ENCODE measurements at places on chromosomes 2 and 18.

- no peak for DNase-seq
These were observed 89.5 kb downstream of the NCOA1 start for GRCh38 chr2:24580561-24580960.

- DNase-seq: no peak
These were observed 129.4 kb upstream of the RAB12 start for GRCh38 chr18:8479789-8480188.

- DNase-seq: peak; percentile 64
These were observed 35.0 kb upstream of the PSMD14 start for GRCh38 chr2:161273038-161273760.

DNA sequence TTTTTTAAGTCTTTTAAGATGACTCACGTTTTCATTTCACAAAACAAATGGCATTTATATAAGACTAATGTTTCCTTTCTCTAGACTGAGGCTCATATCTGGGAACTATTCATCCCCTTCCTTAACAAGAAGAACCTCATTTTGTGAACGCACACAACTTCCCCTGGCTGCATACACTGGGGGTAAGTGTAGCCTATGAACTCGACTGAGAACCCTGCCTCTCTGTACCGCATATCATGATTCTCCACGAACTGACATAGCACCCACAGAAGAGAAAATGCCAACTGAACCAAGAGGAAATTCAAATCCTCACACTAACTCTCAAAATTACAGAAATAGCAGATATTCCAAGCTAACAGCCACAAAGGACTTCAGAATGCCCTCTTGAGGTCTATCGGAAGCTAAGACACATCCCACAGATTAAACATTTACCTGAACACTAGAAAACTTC, 236.7 kb downstream of the TCF4 start:
- DNase-seq: no peak

GRCh38 chr2:233857511-233858141, 3.3 kb upstream of the HJURP start:
- no peak for DNase-seq

DNA sequence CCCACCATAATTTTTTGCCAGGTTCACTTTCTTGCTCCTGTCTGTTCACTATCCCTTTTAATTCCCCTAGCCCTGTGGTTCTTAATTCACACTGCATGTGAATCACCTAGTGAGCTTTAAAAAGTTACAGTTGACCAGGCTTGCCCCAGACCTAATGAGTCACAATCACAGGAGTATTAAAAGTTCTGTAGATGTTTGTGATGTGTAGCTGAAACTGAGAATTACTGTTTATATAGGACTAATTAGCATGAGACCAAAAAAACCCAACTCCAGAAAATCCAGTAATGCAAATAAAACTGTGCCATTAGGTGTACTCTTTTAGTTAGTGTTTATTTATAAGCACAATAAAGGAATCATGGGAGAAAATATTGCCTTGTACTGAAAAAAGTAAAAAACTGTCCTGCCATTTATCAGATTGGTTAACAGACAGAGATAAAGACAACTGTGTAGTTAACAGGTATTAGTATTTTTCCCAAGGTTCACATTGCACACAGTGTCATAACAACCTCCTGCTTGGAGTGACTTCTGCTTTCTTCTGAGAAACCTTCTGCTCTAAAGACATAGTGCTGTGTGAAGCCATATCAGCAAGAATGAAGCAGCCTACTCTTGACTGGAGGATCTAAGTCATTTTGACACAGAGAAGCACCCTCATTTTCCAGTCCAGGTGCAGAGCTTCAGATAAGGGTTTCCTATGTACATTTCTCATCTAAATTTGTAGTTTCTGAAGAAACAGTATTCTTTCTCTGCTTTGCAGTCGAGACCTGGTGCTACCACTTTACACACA, 39.0 kb downstream of the VAPA start:
- no peak for DNase-seq

DNA sequence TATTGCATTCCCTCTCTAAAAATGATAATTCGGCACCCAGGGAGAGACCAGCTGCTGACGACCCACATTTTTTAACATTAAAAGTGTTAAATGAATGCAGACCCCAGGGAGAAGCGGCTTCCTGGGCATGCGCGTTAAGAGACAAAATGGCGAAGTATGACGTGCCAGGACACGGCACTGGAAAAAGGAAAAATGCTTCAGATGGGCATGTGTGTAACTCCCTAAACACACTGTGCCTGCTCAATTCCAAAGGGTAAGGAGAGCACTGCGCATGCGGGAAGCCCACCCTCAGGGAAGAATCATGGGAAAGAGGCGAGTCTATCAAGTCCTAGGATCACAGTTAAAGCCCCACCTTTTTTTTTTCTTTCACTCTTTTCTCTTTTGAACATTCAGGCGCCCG, 58.1 kb downstream of the CYP26B1 start:
- DNase-seq: no peak

DNA sequence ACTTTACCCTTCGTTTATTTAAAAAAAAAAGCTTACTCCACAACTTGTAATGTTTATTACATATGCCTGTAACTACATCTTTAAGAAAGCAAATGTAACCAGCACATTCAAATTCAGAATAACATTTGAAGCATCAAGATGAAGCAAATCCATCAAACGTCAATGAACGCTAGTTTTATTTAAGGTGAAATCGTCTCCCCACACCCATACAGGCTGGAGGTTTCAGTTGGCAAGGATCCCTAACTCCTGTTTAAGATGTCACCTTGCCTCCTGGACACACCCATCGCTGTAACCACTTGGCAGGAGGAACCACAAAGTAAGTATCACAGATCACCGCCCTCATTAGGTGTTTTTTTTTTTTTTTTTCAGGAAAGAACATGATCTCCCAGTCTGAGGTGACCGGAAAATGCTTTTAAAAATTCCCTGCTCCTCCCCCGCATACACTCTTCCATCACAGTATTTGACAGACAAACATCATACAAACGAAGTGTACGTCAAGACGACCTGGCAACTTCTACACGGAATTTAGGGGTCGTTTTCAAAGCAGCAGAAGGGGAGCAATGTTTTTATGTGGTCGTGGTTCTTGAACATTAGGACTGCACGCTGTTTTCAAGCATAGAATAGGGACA, 19.7 kb upstream of the STPG4 start:
- DNase-seq: peak; percentile 49

DNA sequence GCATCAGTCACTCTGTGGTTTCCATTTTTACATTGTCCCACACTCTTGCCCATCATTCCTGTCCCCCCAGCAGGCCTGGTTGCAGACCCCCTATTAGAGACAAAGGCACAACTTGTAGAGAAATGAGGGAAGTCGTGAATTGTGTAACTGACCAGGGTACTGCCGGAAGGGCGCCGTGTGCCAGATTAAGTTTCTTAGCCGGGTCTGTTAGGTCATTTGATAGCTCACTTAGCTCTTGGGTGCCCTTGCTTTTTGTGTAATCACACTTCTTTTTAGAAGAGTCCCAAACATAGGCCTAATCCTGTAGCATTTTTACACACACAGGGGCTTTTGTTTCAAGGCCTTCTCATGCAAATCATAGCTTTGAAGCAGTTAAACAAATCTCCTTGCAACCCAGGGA, 87.2 kb downstream of the CTAGE1 start:
- DNase-seq: no peak

DNA sequence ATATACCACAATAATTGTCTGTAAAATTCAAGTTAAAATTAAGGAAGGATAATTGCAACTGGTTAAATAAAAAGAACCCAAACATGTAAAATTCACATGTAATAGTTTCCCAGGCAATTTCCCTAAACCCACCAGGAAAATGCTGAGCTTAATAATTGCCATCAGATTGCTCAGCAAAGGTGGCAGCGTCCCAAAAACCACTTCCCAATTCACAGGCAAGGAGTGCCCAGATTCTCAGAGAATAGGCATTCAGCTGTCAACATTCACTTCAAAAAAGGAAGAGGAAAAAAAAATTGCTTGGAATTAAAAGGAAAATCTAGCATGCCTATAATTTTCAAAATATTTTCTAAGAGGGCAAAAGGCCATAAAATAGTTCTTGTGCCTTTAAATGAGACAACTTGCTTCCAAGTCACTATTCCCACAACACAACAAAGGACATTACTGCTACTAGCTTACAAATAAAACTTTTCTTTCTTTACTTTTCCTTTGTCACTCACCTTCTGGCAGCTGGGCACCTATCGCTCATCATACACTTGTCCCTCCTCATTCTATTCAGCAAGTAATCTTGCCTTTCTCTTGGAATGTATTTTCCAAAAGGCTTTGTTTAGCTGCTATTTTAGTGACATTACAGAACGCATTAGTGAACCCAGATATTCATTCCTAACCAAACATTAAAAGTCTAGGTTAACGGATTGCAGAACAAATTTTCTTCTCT, 15.2 kb downstream of the SRBD1 start:
- DNase-seq: no peak

DNA sequence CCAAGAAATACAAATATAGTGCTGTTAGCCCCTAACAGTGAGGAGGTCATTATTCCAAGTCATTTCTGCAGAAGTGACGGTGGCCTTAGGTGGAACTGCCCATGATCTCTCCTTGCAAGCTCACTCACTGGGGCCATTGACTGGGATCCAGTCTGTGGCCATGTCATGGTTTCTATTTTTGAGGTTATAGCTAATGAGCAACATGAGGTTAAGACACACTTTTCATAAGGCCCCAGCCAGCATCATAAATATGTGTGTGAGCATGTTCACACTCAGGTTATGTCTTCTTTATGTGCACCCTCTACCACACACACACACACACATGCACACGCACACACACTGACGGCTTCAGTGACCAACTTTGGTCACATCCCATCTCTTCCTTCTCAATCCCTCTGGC, 484 bp downstream of the AFF3 start:
- no peak for DNase-seq

GRCh38 chr2:190530248-190530900, 4.1 kb downstream of the NEMP2 start:
- peak; percentile 46 for DNase-seq

GRCh38 chr2:158015428-158016076, 86.1 kb upstream of the UPP2 start:
- no peak for DNase-seq

DNA sequence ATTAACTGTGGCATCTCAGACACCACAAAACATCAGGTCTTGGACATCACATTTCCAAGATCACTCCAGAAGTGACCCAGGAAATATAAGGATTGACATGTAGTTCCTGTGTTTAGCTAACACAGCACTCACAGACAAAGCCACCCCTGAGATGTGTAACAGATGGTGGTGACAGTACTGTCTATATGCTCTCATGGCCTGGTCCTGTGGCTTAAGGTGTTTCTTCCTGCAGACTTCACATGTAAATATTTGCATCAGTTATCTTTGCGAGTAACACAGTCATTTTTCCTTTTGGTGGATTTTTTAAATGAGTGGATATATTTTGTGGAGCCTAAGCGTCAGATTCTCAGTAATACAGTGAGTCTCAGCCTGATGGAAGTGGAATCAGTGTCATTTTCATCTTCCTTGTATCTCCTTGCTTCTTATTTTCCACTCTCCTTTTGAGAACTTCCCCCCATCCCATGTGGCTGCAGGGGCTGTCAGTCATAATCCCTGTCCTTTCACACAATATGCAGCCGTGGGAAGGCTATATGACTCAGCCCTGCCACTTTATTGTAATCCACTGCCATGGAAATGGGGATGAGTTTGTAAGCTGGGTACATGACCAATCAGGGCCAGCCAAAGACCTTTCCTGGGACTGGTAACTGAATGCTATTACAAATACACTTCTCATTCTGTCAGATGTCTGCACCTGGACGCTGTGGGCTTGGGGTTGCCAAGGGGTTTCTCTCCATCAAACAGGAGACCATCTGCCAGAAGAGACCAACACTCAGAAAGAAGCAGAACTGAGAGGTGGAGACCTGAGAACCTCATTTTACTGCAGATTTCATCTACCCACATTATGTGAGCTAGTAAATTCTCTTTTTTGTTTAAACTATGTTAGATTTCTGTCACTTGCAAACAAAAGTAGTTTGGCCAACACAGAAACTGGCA, 74.3 kb downstream of the ICOS start:
- no peak for DNase-seq

DNA sequence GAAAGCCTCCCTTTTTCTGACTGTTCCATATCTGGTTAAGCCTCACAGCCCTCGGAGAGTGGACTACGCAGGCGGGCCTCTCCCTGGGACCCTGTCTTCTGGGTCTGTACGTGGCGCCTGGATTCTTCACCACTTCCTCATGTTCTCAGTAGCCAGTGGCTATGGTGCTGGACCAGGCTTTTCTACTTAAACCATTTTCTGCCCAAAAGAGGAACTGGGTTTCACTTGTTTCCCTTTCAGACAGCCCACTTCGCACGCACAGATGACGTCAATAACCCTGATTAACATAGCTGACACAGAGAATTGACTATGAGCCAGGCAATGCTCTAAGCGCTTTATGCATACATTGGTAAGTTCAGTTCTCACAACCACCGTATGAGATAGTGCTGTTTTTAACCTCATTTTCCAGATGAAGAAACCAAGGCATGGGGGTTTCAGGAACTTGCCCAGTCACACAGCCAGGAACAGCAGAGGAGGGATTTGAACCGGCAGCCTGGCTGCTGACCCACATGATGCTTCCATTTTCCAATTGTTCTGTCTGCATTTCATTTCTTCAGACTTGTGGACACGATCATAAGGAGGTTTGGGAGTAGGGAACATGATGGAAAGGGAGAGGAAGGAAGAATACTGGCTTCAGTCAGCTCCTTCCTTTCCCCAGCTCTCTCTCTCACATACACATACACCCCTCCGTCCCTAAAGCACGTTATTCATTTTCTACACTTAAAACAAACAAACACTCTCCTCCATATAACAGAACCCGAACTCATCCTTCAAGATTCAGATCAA, 41.7 kb downstream of the MYOM1 start:
- DNase-seq: no peak

- DNase-seq: no peak
These were observed 139.4 kb upstream of the HAAO start for GRCh38 chr2:42931818-42932195.

DNA sequence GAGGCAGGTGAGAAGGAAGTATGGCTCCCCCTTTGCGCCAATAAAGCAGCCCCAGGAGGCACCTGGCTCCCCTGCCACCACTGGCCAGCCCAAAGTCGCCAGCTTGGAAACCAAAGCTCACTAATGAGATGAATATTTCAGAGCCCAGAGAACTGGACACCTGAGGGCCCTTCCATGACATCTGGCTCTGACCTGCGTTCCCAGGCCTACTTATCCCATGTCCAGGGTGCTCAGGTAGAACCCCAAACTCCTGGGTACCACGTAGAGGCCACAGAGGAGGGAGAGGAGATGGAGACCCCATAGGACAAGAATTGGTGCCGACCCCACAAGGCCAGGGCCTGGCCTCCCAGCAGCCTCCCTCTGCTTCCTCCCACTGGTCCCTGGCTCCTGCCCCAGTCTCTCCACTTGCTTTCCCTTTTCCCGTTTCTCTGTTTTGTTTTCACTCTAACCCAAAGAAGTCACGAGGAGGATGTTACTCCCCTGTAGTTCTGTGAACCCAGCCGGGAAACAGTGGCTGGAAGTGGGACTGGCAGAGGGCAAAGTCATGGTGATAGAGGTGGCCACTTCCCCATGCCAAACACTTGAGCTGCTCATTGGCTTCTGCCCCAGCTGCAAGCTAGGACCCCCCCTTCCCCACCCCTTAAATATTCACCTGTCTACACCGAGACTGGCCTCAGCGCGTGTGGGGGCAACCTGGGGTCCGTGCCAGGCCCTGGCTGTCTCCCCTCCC, 820 bp downstream of the TMBIM1 start:
- no peak for DNase-seq
